ENCODE measurements at places on chromosomes 5 and 9.
A peak's percentile ranks its signal among the peaks of the same experiment; 100 is the strongest.

GRCh38 chr9:111601237-111602018 lies 2.0 kb upstream of the PTGR1 start:
- DNase-seq, result peak; percentile 38

GRCh38 chr5:178083922-178084321 lies 29.4 kb upstream of the N4BP3 start:
- no peak for DNase-seq

DNA sequence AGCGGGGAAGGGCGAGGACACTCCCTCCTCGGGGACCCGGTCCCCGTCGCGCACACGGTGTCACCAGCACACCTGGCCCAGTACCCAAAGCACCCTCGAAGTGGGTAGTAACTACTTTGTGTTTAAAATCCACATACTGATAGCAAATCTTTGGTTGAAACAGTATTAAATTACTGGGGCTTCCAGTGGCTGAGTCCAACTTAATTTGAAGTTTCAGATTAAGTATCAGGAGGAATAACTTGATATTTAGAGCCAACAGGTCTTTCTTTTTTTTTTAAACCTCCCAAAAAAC lies 615 bp downstream of the ATG10 start:
- DNase-seq, result no peak

- DNase-seq, result no peak
Observed at GRCh38 chr5:42593591-42593990, 163.0 kb upstream of the CCDC152 start.

DNA sequence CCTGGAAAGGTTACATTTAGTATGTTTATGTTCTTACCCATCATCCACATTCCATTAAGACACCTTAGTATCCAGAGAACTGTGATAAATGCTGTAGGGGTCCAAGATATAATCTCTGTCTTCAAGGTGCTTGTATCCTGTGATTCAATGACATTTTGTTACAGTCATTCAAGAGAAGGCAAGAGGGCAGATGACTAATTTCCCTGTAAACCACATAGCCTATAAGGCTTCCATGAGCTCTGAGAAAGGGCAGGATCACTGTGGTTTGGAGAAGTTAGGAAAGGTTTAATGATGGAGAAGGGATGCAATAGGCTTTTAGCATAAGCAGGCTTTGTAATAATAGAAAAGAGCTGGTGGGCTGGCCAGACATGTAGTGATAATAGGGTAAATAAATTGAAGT lies 40.0 kb downstream of the PAPPA start:
- DNase-seq, result peak; percentile 31

GRCh38 chr5:4250254-4250653 lies 654.6 kb downstream of the IRX1 start:
- DNase-seq, result no peak

DNA sequence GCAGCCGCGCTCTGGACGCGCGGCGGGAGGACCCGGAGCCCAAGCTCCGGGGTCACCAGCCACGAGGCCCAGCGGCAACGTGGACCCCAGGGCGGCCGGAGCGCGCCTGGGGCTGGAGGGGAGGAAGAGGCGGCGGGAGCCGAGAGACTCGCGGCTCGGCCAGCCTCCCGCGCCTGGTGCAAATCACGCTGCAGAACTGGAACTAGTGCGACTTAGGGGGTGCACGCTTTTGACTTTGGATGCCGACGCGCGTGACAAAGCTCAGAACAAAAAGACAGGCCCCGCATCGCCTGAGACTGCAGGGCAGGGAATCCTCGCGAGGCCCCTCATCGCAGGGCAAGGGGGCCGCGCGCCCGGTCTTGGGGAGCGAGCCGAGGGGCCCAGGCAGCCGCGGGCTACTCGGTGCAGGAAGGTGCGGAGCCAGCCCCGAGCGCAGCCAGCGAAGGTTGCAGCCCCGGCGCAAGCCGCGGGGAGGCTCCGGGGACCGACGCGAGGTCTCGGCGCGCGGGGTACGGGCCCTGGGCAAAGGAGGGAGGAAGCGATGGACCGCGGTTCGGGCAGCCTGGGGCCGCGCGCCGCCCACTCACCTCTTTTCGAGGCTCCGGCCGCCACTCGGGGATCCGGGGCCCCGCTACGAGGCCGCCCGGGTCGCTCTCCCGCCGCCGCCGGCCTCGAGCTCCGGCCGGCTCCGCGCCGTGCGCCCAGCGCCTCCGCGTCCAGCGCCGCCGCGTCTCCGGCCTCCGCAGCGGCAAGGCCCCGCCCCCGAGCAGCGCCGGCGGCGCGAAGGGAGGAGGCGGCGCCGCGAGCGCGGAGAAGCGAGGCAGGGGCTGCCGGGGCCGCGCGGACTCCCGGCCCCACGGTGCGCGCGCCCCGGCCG lies at the start of gene GOLM1:
Gene GOLM1, minus strand, starts transcription at position 735 of the 877 bp plus-strand sequence. CDS start 20,238 bp downstream, outside the sequence.
- peak; percentile 65 for DNase-seq

DNA sequence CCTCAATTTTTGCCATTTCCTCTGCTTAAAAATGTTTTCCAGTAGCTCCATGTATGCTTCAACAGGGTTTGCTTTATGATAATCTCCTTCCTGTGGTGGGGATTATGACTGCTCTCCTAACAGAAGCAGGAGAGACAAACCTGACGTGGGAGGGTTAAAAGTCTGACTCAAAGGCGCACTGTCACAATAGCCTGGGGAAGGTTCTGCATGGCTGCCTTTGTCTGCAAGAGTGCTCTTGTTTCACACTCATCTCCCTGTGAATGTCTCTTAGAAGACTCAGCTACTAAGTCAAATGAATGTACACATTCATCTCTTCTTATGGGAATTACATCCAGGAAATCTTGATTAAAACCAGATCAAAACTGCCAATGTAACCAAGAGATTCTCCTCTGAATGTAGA lies 90.9 kb upstream of the MTAP start:
- DNase-seq, result peak; percentile 48

DNA sequence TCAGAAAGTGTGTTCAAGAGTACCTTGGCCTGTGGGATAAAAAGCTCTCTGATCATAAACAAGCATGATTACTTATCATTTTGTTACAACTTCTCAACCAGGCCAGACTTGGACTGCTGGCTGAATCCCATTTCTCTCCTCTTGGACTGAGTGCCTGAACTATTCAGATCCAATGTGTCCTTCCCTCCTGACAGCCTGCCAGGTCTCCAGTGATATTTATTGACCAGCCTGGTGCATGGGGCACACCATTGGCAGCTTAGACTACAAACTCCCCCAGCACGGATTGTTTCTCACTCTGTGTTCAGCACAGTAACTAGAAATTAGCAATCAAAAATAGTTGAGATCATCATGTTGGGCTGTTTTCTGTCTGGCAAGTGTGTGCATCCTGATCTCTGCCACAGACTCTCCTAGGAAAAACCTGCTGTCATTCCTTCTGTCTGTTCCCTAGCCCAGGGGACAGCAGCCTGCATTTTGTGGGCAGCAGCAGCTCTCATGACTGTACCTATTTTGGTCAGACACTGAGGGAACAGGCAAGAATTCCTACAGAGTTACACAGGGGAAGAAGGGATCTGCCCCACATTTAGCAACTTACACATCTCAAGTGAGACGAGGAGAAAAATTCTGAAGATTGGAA lies 348.1 kb downstream of the ADAMTS6 start:
- DNase-seq, result no peak

DNA sequence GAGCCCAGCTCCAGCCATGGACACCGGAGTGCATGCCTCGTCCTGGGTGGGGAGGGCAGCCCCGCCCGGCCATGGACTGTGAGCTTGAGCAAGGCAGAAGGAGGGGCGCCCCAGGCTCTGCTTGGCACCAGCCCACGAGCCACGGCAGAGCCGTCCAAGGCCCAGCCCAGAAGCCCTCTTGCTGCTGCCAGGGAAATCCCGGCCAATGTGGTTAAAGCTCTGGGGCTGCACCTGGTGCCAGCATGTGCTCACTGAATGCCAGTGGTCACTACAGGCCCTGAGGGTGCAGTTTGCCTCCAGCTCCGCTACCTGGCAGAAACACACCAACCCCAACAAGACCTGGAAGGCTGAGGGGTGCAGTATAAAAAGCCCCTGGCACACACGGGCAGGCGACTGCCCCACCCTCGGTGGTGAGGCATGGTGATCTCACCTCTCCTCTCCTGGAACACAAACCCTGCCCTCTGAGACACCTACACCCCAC lies 11.8 kb downstream of the BRD3 start:
- peak; percentile 92 for DNase-seq

- no peak for DNase-seq
Observed at GRCh38 chr9:95344735-95345325, 27.3 kb upstream of the FANCC start.

DNA sequence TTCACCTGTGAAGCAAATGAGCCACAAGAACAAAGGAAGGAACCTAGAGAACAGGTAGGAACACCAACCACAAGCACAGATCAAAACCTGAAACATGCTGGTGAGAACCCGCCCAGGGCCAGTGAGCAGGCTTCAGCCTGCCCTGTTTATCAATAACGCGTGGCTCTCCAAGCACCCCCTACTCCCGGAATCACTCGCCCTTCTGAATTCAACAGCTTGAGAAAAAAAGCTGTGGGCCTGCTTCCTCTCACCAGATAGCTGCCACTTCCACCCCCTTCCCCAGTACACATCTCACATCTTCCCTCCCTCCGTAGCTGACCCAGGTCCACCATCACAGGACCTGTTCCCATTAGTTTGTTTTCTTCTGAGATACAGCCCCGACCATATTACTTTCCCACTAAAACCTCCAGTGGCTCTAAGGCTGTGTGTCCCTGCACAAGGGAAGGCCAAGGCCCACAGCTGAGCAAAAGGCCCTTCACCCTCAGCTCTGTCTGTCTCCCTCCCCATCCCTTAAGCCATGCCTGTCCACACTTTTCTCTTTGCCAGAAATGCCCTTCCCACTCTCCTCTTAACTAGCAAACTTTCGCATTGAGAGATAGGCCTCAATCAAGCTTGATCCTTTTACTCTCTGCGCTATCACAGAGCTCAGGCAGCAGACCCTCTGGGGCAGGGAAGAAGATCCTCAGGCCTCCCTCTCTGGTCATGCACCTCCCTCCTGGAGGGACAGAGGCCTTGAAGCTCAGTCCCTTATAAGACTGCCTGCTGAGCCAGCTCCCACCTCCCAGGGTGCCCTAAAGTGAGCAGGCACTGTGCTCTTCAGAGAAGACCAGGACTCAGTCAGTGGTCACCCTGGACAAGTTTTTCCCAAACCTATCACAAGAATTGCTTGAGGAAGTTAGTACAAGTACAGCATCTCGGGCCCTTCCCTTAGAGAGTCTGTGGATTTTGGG lies 30.1 kb downstream of the B4GALT1 start:
- DNase-seq, result no peak

GRCh38 chr5:79122973-79123372 lies 11.4 kb downstream of the BHMT start:
- no peak for DNase-seq

DNA sequence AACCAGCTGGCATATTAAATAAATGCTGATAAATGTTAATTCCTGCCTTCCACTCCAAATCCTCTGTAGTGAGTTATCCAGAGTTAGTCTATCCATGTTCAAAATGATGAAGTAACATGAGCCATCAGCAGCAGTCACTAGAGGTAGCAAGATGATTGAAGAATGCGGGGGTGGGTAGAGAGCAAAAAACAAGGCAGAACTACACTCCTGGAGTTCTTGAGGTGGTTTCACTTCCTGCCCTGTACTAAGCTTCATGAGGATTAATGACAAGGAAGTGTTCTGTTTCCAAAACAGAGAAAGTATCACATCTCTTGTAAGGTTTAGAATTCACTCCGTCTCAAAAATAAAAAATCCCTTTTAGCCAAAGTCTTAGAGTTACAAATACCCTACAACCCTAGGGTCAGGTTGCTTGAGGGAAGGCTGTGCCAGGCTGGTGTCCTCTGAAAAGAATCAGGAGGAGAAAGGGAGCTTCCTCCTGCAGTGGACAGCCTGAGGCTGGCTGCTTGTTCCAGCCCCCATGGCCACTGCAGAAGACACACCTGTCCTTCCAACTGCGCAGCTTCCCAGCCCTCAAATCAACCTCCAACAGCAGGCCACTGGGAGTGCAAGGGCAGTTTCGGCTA lies 180.2 kb downstream of the DENND1A start:
- no peak for DNase-seq

GRCh38 chr5:94285984-94286383 lies 332.4 kb downstream of the KIAA0825 start:
- DNase-seq, result no peak

GRCh38 chr5:20359377-20359776 lies 371.4 kb upstream of the CDH18 start:
- DNase-seq, result no peak

GRCh38 chr9:18920141-18921084 lies 112.6 kb downstream of the SAXO1 start:
- DNase-seq, result no peak

GRCh38 chr9:81984928-81985327 lies 3.6 kb upstream of the SPATA31D1 start:
- DNase-seq, result no peak

GRCh38 chr5:33808699-33809098 lies 83.1 kb downstream of the ADAMTS12 start:
- DNase-seq, result no peak

DNA sequence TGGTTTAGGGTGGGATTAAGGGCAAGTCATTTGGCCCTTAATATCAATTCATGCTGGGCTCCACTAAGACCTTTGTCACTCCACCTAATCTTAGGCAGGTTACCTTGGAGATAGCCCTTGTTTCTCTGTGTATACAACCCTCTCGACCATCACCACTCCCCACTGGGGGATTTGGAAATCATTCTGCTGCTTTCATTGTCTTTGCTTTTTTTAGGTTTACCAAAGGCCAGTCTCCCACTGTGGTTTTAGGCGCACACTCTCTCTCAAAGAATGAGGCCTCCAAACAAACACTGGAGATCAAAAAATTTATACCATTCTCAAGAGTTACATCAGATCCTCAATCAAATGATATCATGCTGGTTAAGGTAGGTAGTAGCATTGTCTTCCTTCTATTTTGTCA lies 6.2 kb downstream of the GZMK start:
- no peak for DNase-seq
